Posterior cingulate gyrus (tissue), 11 donors: ENCODE measurements at places on chromosomes 4 and X.

GRCh38 chr4:25350561-25350960 is 26.5 kb upstream of the ANAPC4 start:
- DNase-seq = no peak

GRCh38 chrX:12412561-12412960 is 274.3 kb downstream of the FRMPD4 start:
- no peak for DNase-seq

GRCh38 chr4:83054928-83055327 is 19.9 kb downstream of the COPS4 start:
- DNase-seq = no peak

DNA sequence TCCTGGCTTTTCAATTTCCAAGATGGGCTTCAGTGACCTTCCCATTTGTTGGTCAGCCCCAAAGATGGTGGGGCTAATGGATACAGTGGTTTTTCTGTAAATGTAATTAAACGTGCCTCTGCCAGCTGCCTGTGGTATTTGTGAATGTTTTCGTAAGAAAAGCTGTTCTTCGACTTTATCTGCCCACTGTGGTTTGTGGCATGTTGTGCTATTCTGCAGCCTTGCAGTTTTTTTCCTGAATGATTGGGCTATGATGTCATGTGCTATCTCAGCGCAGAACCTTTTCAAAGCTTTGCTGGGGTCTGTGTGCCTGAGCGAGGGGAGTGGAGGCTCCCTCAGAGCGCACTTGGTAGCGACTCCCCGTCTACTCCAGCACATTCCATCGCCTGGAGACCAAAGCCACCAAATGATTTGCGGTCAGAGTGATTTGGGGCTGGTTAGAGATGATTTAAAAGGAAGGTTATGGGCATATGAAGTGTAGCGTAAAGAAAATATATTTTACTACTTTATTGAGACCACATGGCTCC is 137.5 kb downstream of the PALLD start:
- no peak for DNase-seq

DNA sequence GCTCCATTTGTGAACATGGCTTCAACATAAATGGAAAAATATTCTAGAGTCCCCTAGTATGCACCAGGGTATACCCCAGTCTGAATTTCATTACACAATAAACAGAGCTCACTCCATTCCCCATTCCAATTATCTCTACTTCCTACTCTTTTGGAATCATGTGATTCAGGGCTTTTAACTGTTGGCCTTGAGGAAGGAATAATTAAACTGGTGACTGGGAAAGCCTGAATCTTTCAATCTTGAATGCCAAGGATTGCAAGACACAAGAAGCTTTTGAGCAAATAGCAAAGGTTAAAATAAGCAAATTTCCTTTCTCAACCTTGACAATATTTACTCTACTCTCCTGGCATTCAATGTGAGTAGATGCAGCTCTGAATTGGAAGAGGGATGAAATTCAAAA is 77.5 kb upstream of the INPP4B start:
- no peak for DNase-seq

DNA sequence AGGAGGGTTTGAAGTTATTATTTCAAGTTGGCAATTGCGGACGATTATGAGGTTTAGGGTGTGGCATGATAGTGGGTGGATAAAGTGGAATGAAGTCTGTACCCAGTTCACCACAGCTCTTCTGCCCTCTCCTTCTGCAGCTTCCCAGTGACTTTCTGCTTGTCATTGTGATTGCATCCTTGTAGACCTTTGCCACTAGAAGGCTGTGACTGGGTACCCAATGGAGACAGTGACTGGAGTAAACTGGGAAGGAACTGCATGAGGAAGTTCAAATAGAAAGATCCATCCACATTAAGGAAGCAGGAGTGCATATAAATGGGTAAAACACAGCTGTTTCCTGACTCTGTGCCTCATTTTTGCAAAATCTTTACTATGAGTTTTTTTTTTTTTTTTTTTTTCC is 53.5 kb upstream of the SPANXN3 start:
- no peak for DNase-seq

DNA sequence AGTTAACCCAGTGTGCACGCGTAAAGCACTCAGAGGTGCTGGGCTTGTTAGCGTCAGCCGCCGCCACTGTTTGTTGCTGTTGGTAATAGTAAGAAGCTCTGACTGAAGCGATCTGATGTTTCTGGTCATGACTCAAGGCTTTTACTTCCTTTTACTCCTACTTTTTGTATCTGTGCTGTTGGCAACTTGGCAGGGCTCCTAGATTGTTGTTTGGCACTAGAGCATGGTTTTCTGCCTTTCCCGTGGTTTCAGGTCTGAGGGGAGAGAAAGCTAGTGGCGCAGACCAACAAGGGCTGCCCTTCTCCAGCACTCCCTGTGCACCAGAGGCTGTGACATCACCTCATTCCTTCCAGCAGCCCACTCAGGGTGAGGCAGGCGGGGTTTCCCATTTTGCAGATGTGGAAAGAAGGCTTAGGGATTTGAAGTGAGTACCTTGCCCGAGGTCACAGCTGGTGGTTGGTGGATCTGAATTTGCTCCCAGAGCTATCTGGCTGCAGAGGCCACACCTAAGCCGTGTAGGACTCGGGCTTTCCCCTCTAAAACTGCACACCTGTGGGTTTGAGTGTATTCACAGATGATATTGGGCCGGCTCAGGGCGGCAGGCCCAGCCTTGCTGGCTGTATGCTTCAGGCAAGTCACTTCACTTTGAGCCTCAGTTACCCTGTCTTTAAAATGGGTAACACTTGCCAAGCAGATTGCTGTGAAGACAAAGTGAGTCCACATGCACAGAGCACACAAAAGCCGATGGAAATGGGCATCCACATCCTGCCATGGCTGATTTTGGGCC is 51.2 kb upstream of the TADA2B start:
- peak; percentile 77 for DNase-seq

- no peak for DNase-seq
Observed at GRCh38 chr4:102281171-102281839, 64.0 kb downstream of the SLC39A8 start.

GRCh38 chr4:75976177-75976576 is 14.6 kb downstream of the SDAD1 start:
- no peak for DNase-seq

- no peak for DNase-seq
Observed at GRCh38 chr4:22478426-22478825, 37.4 kb downstream of the ADGRA3 start.

DNA sequence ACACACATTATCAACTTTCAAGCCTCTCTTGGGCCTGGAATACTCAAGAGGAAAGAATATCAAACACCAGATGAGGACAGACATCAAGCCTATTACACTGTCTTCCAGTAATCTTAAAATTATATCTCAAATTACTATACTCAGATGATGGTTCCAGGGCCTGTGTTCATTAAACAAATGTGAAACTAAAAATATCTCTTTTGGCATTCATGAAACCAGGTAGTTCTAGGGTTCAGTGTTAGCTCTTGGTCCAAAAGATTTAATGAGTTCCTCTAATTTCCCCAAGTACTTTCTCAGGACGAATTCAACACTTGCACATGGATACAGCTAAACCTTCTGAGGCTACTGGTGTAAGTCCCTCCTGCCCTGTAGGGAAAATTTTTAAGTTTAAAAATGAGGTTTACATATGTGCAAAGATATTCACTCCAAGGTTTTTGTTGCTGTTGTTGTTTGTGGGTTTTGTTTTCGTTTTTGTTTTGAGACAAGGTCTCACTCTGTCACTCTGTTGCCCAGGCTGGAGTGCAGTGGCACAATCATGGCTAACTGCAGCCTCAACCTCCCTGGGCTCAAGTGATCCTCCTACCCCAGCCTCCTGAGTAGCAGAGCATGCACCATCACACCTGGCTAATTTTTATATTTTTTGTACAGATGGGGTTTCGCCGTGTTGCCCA is 79.4 kb downstream of the USP46 start:
- DNase-seq = no peak

DNA sequence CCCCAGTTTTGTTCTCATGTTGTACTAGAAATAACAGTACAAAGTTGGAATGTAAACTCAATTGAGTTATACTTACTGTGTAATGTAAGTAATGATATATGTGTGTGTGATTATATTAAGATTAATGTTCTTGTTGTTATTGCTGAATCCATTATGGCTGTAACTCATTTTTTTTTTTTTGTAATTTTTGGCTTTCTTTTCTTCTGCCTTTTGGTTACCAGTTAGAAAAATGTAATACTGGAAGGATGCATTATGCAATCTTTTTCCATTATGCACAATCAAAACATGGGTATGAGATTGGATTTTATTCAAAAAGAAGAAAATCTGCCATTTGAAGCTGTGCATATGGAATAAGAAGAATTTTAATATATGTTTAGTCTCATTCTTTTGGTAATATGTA is 34.0 kb downstream of the BANK1 start:
- no peak for DNase-seq

DNA sequence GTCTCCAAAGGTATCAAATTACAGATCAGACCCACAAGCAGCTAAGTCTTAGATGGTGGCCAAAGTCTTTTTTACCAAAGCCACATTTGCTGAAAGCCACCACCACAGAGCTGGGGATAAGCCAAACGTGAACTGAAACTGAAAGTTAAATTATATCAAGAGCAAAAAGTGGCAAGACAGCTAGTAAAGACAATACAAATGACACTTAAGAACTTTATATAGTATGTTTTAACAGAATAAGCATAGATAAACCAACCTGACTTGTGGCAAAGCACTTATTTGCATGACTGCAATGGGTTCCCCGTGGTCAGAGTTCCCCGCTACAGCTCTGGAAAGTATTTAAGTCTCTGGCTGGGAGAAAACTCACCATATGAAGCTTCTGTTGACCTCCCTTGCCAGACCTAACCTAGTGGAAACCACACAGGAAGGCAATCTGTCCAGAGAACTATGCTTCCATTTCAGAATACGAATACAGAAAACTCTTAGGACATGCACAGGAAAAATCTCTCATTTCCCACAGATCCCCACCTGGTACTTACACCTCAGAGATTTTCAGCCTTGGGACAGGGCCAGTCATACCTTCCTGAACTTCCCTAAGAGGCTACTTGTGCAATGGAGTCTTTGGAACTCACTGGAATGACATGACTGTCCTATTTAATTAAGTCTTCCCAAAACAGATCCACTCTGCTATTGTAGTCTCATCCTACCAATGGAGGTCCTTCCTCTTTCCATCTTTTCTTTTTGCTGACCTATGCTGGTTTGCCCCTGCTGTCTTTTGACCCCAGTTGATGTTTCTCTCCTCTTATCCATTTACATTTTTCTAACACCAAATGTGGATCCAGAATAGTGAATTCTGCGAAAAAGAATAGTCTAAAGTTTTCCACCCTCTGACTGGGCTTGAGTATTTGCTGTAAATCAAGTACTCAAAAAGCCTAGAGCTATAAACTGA is 225.1 kb downstream of the NR3C2 start:
- DNase-seq = no peak

DNA sequence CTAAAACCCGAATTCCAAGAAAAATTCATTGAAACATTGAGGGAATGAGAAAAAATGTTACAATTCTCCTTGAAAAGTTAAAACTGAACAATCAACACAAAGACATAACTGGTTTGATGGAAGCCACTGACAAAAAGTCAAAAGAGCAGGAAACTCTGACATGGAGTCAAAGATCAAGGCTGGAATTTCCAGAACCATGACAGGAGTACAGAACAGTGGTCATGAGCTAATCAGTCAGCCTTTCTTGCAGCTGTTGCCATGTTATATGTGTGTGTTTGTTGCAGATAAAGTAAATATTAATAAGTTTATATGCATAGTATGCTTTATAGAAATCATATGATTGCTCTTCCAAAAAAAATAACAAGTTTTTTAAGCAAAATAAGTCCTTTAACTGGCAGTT is 184.7 kb upstream of the HCCS start:
- no peak for DNase-seq

DNA sequence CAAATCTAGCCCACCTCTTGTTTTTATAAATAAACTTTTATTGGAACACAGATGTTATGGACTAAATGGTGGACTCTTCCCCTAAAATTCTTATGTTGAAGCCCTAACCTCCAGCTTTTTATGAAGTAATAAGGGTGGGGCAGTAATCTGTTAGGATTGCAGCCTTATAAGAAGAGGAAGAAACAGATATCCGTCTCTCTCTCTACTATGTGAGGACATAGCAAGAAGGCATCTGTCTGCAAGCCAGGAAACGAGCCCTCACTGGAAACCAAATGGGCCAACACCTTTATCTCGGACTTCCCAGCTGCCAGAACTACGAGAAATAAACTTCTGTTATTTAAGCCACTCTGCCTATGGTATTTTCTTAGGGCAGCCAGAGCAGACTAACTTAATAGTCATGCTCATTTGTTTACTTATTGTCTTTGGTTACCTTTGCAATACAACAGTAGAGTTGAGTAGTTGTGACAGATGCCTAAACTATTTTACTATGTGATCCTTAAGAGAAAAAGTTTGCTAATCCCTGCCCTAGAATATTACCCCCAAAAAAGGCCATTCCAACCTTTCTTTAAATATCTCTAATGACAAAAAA is 67.4 kb downstream of the MANBA start:
- DNase-seq = no peak

GRCh38 chr4:24091639-24092233 is 201.9 kb upstream of the PPARGC1A start:
- DNase-seq = no peak

DNA sequence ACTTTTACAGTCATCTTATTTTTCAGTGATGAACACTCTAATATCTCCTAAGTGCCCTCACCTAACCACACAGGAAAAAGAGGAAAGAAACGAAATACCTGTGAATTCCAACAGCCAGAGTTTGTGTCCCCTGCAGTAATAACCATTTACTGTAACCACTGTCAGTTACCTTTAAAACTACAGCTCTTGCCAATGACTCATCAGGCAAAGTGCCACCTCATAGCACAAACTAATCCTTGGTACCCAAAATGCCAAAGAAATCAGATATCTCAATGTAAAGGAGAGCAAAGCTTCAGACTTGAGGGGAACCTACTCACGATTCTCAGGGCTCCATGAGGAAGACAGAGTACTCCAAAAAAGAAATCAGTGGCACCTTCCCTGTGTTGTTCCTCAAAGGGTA is 146.5 kb downstream of the NDST3 start:
- DNase-seq = no peak

DNA sequence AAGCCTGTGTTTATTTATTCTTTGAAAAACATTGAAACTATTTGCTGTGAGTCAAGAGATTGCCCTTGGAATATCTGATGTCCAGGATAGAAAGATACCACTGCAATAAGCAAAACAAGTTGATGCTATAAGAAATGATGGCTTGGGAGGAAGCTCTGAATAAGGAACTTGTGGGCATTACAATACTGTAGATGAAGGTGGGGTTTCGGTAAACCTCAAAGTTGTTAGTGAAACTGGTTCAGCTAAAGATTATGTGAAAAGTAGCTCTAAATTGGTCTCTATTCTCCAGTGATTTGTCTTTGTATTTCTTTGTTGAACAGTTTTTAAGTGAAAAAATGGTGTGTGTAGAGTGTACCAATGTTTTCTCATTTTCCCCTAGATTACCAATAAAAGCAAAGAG is 128.7 kb downstream of the AKAP4 start:
- no peak for DNase-seq

DNA sequence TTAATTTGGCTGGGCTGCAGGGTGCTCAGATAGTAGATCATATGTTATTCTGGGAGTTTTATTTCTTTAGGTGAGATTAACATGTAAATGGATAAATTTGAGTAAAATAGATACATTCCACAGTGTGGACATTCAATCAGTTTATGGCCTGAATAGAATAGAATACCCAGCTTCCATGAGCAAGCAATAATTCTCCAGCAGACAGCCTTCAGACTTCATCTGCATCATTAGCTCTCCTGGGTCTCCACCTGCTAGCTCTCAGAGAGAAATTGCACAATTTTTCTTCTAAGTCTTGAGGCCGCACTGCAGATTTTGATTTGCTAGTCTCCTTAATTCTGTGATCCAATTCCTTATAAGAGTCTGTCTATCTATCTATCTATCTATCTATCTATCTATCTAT is 420.3 kb upstream of the BOD1L1 start:
- no peak for DNase-seq
